Mucosa of gallbladder (tissue), 1 donor: ENCODE measurements at places on chromosomes 5 and 9. TPM values are rescaled to one million over a fixed set of nuclear protein-coding genes. Genes with fewer than 3 reads are reported as not detected.

The PAPPA gene
- 5.6 TPM for total RNA-seq

The PHYHD1 gene
- 14.6 TPM for total RNA-seq

The TRIM52 gene
- 22.8 TPM for total RNA-seq

The ANKRD20A1 gene
- 3.0 TPM for total RNA-seq

The NSG2 gene
- 0.81 TPM for total RNA-seq

The PPIP5K2 gene
- 35.3 TPM for total RNA-seq

The HTR1A gene
- total RNA-seq: not detected

DNA sequence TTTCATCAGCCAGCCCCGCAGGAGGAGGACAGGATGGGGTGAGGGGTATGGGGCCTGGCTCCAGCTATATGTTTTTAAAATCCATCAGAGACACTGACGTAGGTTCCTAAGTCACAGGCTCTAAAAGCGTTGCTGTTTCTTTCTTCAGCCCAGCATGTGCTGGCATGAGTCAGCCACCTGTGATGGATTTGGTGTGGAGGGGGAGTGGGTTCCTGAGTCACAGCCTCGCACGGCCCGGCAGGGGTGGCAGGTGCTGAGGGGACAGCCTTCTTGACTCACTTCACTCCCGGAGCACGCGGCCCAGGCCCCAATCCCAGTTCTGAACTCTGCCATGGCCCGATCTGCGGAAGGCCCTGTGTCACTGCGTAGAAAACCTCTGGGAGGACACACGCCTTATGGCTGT, 38.8 kb upstream of the RPL26L1 start:
- DNase-seq: no peak

GRCh38 chr9:137670391-137671195, 51.8 kb downstream of the EHMT1 start:
- DNase-seq: peak; percentile 49

DNA sequence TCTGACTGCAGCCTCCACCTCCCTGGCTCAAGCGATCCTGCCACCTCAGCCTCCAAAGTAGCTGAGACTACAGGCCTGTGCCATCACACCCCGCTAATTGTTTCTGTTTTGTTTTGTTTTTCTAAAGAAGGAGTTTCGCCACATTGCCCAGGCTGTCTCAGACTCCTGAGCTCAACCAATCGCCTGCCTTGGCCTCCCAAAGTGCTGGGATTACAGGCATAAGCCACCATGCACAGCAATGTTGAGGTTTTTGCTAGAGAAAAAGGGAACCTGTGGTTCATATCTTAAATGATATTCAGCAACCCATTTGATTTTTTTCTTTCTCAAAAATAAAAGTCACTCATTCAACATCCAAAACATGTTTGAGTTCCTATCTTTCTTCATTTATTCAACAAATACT, 20.4 kb upstream of the DELE1 start:
- DNase-seq: no peak

DNA sequence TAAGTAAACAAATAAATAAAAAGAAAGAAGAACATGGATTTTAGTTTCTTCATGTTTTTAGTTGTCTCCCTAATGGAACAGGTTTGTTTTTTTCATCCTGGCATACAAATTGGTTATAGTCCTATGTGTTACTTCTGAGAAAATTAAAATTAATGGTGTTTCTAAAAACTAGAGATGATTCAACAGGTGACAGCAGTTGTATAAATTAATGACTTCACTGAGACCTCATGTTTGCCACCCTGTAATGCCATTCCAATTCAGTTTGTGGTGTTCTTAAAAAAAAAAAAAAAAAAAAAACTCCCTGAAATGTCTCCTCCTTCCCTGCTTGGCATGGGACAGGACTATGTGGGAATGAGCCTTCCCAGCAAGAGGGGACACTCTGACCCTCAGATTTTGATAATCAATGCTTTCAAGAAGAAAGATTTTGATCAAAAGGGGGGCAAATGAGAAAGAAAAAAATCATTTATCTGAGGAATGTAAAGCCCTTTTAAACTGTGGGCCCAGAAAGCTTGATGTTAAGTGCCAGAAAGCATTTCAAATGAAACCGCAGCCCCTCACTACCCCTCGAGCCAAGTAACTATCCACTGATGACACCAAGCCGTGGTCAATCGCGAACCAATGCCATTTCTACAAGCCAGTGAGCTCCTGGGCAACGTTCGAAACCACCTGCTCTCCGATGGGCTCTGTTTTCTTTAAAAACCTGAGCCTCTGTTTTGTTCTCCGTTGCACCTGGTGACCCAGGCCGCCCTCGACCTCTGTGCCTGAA, 941 bp downstream of the EXD3 start:
- DNase-seq: no peak

DNA sequence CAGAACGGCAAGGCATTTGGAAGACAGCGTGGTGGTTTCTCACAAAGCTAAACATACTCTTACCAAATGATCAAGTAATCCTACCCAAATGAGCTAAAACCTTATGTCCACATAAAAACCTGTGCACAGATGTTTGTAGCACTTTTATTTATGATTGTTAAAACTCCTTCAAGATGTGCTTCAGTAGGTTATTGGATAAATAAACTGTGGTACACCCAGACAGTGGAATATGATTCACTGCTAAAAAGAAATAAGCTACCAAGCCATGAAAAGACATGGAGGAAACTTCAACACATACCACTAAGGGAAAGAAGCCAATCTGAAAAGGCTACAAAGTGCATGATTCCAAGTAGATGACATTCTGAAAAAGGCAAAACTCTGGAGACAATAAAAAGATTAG, 94.2 kb downstream of the FOXD1 start:
- no peak for DNase-seq

DNA sequence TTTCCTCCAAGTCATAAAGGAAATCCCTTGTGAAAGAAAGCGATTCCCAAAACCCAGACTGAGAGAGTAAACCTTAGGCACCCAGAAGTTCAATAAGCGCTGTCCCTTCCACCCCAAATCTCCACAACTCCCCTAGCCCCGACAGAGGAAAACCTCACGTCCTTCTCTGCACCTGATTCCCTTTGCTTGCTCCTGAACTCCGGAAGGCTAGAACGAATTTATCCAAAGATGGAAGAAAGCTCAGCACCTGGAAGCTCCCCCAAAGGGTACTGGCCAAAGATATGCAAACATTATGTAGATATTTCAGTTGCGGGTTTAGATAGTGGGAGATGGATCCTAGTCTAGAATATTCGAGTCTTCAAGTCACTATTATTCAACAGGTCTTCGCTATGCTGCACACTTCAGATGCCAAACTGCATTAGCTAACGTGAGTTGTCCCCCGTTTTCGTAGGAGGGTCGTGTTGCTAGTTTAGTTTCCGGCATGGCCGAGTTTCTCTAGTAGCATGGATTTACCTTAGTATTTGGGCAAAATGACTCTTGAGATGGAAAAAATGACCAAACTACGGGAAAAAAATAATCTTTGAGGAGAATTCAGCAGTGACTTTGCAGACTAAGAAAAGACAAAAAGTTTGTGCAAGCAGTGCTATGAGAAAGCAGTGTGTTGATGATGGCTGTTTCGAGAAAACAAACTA, 27.7 kb downstream of the NR2F1 start:
- no peak for DNase-seq

- DNase-seq: no peak
Observed at GRCh38 chr9:116074658-116075057, 78.9 kb upstream of the PAPPA start.

- no peak for DNase-seq
Observed at GRCh38 chr9:132001567-132001966, 78.1 kb downstream of the MED27 start.

GRCh38 chr9:73280113-73280512, 128.4 kb downstream of the ANXA1 start:
- no peak for DNase-seq

DNA sequence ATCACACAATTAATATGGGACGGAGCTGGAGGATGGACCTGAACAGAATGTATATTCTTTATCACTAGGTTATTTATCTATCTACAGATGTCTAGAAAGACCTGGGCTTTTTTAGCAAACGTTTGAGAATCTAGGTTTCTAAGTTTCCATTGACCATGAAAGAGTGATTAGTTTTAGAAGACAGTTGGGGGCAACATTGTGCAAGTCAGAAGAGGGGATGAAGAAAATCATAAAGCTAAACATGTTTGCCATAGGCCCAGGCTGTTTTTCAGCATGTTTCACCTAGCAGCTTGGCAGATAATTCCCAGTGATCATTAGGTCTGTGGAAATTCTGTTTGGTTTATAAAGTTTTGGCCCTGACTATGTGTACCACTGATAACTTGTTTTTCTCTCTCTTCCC, 44.1 kb upstream of the CDKN2B start:
- DNase-seq: no peak

DNA sequence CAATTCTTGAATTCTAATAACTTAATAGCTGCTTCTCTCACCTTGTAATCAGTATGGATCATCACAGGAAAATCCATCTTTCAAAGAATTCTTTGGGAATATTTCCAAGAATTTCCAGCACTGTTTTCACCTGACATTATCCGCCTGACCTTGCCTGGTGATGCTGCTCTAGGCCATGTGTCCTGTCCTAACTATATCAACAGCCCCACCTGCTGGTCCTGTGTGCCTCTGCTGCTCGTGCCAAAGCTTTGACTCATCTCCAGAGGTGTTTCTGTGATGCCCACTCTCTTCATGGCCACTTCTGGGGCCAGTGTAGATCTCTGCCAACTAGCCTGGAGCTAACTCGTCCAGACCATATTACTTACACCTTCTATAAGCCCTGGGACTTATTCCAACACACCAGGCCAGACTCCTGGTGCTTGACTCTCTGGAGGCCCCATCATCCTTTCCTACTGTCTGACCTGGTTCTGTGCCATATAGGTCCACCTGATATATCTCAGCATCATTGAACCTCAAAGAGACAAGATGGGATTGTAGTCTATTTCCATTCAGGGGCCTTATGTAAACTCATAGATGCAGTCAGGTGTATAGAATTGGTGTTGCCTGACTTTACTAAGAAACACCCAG, 67.5 kb upstream of the CKMT2 start:
- DNase-seq: peak; percentile 56

DNA sequence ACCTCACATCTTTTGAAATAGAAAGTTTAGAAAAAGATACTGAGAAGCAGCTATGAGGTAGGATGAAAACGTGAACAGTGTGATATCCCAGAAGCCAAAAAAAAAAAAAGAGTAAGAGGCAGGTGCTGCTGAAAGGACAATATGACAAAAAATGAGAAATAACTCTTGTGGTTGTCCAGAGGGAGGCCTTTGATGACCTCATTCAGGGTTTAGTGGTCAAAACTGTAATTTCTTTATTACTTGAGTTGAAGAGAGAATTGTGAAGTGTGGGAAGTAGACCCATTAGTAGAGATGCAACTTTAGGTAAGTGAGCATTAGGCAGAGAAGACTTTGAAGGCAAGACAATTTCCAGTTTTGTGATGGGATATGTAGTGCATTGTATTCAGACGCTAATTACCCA, 1306.3 kb upstream of the ACO1 start:
- no peak for DNase-seq

GRCh38 chr5:98108497-98108896, 665.0 kb upstream of the RGMB start:
- no peak for DNase-seq

DNA sequence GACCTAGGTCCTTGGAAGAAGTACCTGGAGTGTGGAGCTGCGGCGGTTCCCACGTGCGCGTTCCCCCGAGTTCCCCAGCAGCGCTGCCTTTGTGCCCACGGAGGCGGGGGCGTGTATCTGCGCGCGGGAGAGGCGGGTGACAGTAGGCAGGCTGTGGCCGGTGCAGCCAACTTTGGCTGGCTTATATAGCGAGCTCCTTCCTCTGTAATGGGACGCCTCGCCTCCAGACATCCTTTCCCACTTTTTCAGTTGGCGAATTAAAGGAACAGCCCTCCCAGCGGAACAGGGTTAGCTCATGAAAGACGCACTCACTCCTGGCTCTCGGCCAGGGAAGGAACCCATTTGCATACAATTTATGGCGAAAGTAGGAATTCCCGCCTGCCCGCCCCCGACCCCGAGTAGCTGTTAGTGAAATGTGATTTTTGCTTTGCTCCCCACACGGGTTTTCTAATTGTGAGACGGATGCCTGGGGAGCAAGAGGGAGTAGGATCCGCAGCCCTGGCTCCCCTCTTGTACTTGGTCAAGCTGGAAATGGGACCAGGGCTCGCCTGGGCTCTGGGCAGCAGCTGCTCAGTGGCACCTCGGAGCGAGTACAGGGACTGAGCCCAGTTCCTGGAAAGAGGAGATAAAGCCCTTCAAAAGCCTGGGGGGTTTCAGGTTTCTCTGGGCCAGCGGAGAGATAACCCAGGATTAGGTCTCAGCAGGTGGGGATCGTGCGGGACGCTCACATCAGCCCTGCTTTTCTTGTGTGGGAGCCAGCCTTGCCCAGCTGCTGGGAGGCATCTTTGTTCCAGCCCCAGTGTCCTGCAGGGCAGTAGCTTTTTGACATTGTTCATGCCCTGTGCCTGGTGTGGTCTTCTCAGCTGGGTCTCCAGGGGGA, at the start of gene TNC:
TSS of gene TNC (minus strand) at position 159 of the 880 bp plus-strand sequence. CDS start 27,139 bp downstream, outside the sequence.
- DNase-seq: peak; percentile 34

DNA sequence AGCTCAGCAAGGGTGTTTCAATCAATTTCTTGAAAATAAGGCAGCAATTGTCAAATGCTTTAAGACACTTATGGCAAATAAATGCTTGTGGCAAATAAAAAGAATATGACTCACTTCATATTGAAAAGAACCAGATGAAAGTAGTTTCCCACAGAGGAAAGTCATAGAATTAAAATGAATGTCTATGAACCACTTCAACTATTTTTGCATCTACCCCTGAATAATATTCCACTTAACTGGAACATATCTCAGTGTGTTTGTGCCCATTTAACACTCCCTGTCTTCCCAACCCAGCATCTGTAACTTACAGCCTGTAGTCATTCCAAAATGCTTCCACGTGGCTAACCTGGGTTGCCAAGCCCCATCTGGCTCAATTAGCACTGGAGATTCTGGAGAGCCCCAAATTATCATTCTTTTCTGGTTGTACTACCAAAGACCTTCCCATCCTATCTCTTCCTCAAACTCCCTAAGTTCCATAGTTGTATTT, 84.7 kb downstream of the FEM1C start:
- DNase-seq: no peak

GRCh38 chr9:21902136-21902535, 92.1 kb downstream of the CDKN2A start:
- DNase-seq: no peak

GRCh38 chr5:143261748-143262392, 141.6 kb downstream of the NR3C1 start:
- DNase-seq: no peak

DNA sequence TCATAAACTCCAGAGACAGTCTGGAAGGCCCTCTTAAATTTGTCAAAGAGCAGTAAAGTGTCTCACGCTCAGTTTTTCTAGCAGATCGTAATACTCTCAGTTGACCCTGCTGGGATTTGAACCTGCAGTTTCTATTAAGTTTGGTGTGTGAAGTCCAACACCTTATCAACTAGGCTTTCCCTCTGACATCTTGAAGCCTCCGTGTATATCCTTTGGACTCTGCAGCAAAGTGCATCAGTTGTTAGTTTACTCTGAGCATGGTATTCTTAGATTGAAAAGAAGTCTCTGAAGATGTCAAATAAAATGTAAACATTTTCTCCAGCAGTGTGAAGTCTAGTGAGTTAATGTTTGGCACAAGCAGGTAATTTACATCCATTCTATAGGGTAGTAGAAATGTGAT, 2.4 kb downstream of the FUBP3 start:
- no peak for DNase-seq

DNA sequence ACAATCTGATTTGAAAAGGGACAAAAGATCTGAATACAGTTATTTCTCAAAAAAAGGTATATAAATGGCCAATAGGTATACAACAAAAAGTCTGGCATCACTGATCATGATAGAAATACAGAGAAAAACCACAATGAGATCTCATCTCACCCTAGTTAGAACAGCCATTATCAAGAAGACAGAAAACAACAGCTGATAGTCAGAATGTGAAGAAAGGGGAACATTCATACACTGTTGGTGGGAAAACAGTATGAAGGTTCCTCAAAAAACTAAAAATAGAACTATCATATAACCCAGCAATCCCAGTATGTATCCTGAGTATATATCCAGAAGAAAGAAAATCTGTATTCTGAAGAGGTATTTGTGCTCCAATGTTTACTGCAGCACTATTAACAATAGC, 75.7 kb upstream of the OR2K2 start:
- DNase-seq: no peak
